Left lung (tissue), 14 donors: ENCODE measurements at places on chromosomes 7 and 10. TPM values are rescaled to one million over a fixed set of nuclear protein-coding genes. Genes with fewer than 3 reads are reported as not detected.

GRCh38 chr10:116287906-116288501 lies 15.0 kb upstream of the GFRA1 start:
- DNase-seq = no peak

DNA sequence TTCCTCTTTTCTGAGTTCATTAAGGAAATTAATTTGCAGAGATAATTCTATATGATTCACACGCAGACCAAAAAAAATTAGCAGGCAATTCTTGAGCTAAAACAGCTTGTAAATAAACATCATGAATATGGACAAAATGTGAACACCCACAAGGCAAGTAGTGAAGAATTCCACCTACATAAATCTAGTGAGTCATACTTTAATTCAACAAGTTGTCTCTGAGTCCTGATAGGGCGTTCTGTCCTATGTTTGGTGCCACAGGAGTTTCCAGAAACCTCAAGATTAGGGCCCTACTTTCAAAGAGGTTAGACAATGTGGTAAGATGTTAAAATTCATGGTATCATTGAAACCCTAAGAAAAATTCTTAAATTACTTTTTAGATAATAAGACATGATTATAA lies 122.3 kb downstream of the SGMS1 start:
- DNase-seq = no peak

DNA sequence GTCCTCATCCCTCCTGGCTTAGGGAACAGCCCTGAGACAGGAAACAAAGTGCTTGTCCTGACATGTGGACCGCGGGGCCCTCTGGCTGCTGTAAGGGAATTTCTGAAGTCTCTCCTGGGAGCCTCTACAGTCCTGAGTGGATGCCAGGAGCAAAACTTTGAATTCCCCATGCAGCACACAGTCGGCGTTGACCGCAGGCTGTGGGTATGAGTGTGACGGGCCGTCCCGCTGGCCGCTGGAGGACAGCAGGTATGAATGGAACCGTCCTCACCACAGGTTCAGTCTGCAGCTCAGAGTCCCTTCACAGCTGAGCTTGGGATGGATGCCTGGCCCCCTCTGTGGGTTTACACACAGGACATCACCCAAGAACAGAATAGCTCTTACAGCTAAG lies 94.9 kb downstream of the GPR26 start:
- no peak for DNase-seq

- DNase-seq = no peak
Observed at GRCh38 chr10:128393546-128393945, 267.3 kb upstream of the MKI67 start.

- DNase-seq = no peak
Observed at GRCh38 chr7:88432301-88432700, 125.6 kb upstream of the STEAP4 start.

GRCh38 chr7:40401406-40401805 lies 266.6 kb downstream of the SUGCT start:
- no peak for DNase-seq

DNA sequence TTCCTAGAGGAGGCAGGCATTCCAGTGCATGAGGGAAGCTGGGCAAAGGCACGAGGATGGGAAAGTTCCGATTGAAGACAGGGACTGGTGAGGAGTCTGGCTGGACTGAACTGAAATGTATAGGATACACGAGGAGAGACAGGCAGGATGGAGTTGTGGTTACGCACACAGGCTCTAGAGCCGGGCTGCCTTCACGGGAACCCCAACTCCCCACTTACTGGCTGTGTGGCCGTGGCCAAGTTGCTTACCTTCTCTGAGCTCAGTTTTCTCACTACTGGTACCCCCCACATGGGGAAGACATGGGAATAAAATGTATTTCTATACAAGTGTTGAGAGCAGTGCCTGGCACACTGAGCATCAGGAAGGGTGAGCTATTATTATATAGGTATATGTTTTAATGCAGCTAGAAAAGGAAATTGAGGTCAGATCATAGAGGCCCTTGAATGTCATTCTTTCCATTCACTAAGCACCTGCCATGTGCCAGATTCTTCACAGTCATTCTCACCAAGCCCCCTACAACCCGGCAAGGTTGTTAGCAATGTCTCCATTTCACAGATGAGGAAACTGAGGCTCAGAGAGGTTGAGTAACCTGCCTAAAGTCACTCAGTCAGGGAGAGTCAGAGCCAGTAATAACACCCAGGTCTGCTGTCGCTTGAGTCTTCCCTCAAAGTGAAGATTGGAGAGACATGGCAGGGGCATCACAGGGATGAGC lies 9.7 kb downstream of the CHST3 start:
- DNase-seq = no peak

GRCh38 chr7:16106300-16106699 lies 315.0 kb downstream of the CRPPA start:
- no peak for DNase-seq

GRCh38 chr7:134315679-134316538 lies 821 bp downstream of the SLC35B4 start:
- no peak for DNase-seq

GRCh38 chr7:55255496-55256445 lies 109.4 kb upstream of the LANCL2 start:
- DNase-seq = peak; percentile 89

DNA sequence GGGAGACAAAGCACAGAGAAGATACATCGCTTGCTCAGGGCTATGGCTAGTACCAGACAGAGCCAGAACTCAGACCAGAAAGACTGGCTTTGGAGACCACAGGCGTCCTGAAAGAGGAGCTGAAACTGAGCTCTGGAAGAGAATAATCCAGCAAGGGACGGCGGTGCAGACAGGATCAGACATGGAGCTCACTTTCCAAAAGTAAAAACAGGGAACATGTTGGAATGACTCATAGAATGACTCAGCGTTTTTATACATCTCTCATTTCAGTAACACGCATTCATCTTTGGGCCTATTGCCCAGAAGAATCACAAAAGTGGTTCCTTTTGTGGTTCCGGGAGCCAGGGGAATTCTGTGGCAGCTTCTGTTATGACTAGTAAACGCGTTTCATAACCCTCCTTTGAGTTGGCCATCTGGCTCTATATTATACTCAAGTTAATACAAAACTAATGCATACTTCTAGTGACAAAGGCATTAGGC lies 37.2 kb downstream of the PLEKHS1 start:
- DNase-seq = no peak

DNA sequence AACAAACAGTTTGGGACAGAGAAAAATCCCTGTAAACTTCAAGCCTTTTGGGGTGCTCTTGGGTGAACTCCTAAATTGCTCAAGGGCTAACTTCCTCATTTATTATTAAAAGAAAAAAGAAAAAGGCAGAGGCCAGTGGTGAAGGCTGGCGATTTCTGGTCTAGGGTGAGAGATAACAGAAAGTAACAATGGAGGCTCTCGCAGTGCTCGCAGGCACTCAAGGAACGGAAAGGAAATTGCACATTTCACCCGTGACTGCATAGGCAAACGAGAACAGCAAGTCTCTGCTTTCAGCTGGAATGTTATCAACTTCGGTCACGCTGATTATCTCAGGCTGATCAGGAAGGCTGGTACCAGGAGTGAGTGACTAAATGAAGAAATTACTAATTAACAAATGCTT lies 70.7 kb downstream of the PRKAG2 start:
- DNase-seq = no peak

DNA sequence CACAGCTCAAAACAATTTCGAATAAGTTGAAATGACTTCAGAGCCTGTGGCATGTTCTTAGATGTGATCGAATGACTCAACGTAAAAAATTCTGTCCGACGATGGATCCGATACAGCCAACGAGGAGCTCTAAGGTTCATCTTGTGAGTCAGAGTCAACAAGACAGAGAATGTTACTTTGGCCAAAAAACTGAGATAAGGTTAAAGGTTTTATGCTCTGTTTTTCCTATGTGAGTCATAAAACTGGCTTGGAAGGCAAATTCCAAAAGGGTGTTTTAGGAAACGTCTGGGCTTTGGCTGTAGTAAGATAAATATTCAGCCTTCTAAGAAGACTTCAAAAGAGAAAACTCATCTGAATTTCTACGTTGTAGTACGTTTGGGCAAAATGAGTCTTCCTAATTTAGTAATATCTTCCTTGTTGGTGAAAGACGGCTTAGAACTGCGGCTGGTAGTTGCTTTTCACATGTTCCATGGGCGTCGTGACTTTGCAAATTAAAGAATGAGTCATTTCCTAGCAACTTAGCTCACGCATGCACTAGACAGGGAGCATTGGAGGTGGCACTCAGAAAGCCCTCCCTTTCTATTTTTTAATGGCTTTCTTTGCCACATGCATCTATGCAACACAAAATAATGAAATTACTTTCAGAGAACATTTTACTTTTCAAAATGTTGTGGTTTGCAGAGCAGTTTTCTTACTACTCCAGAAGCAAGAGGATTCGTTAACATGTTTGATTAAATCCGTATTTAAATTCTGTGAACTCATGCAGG lies 28.2 kb downstream of the PFKP start:
- no peak for DNase-seq

GRCh38 chr10:63114031-63114814 lies 18.9 kb upstream of the NRBF2 start:
- DNase-seq = peak; percentile 82

DNA sequence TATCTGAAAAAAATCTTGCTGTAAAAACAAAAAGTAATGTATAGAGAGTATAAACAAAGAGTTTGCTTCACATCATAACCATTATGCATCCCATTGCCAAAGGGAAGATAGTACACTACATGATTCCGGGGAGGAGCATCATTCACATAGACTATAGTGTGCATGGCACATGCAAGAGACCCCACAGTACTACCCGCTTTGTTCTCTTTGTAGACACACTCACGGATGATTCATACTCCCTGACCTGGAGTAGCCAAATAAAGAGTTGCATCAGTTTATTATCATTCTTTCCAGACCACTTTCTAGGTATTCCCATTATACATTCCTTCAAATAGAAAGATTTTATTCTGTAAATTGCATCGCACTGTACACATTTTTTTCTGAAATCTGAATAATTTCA lies 356.9 kb downstream of the PCDH15 start:
- no peak for DNase-seq

DNA sequence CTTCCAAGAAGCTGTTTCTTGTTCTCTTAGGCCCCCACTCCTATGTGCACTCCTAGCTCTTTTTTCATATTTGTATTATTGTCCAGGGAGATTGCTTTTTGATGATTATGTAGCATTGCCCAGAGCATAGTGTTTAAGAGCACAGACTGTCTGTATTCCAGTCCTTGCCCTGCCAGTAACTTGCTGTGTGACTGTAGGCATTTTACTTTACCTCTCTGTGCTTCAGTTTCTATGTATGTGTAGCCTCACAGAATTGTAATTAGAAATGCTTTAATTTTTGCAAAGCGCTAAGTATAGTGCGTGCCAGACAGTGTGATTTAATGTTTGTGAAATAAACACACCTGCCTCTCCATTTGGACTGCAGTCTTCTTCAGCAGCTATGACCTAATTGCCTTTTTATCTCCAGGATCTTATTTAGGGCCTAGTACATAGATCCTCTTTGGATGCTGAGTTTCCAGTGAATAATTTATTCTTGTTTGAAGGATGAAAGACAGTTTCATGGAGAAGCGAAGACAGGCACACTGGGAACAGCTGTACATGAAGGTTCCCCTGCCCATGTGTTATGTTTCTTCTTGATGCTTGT lies 1.4 kb downstream of the SEC23IP start:
- DNase-seq = no peak

DNA sequence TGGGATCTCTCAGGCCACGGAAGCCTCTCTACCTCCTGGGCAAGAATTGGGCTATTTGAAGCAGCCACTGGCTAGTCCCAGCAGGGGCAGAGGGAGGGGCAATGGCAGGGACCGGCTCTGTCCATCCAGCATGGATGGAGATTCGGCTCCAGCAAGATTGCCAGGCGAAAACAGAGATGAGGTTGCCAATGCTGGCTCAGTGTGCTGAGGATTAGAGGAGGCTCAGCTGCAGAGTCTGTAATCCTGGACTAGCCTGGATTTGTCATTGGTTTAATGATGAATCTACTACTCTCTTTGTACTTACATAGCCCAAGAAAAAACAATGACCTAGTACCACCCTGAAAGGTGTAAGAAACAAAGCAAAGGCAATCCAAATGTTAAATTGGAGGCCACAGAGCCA lies 112.2 kb upstream of the PDCD4 start:
- no peak for DNase-seq

The C10orf62 gene
- polyA plus RNA-seq = 0.15 TPM

The PKD2L1 gene
- polyA plus RNA-seq = 0.47 TPM

The DIP2C gene
- 21.3 TPM for polyA plus RNA-seq

The KEL gene
- 2.2 TPM for polyA plus RNA-seq

The ABCC2 gene
- polyA plus RNA-seq = 1.4 TPM

The CALHM3 gene
- polyA plus RNA-seq = not detected

The PLXNA4 gene
- polyA plus RNA-seq = 5.0 TPM

The MRPS16 gene
- polyA plus RNA-seq = 66.6 TPM

The ENKUR gene
- 9.7 TPM for polyA plus RNA-seq

The CPA2 gene
- polyA plus RNA-seq = 0.24 TPM

The GIMAP5 gene
- 18.5 TPM for polyA plus RNA-seq

The STOX1 gene
- 5.1 TPM for polyA plus RNA-seq
